NCI-H226 (cell line): ENCODE measurements at places on chromosomes 12 and 14.

DNA sequence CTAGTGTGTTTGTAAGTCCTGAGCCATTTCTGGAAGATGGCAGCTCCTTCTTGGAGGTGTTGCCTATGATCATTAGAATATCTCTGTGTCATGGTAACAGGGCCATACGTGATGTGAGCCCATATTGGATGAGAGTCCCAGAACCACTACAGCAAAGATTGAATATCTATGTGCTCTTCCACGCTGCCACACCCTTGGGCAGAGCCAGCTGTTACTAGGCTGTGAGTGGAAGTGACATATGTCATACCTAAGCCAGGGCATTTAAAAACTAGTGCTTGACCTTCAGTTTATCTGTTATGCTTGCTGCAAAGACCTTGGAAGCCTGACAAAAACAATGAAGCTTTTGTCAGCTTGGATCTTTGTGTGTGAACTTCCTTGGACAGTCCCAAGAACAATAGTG, 495.1 kb upstream of the CCDC196 start:
- DNase-seq, result no peak

- DNase-seq, result no peak
Observed at GRCh38 chr12:1262011-1262410, 271.0 kb downstream of the ERC1 start.

- DNase-seq, result no peak
Observed at GRCh38 chr12:1878695-1879094, 39.8 kb downstream of the CACNA2D4 start.

GRCh38 chr14:23562822-23563472, 4.6 kb downstream of the AP1G2 start:
- DNase-seq, result no peak

DNA sequence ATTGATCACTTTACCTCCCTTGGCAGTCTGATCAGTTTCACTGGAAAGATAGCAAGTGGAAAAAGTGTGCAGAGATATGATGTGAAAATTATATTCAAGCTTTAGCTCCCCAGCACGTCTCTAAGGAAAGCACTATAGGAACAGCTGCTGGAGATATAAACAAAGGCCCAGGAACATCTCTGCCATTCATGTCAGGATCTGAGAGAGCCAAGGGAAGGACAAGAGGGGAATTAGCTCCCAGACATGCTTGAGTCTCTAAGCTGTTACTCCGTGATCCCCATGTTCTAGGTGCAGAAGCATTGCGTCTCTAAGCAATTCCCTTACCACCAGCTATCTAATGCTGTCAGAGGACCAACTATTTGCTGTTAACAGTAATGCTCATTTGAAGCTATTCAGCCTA, 700.2 kb downstream of the DIO2 start:
- no peak for DNase-seq

DNA sequence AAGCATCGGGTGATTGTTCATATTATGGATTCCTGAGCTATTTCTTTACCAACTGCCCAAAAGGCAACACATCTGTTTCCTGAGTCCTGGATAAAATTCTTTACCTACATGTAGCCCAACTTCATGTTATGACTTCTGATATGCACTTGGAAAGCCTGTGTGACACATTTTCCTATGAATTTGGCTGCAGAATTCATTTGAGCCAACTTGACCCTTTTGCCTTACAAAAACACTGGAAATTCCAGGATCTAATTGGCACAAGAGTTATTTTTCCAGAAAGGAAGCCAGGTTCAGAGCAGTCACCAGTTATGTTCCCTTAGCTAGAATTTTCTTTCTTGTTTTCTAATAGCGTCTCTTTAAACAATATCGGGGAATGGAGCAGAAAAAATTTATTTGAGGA, 202.5 kb upstream of the LRIG3 start:
- no peak for DNase-seq

DNA sequence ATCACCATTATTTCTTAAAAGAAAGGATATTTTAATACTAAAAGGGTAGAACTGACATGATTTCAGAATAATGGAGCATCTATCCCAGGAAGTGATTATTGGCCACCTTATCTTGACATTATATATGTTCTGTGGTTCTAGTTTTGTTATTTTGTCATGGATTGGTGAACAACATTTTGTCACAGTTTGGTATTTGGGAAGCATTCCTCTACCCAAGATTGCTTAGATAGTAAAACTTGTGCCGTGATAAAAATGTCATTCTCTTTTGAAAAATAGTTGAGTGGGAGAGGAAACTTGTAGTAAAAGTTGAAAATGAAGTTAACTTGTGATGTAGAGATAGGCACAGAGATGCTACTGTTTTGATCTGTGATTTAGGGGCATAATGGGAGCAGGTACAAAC, 65.7 kb downstream of the TMX1 start:
- DNase-seq, result no peak

GRCh38 chr12:70080566-70080965, 162.7 kb upstream of the CNOT2 start:
- DNase-seq, result no peak
